ENCODE measurements at places on chromosomes 11 and 22.

DNA sequence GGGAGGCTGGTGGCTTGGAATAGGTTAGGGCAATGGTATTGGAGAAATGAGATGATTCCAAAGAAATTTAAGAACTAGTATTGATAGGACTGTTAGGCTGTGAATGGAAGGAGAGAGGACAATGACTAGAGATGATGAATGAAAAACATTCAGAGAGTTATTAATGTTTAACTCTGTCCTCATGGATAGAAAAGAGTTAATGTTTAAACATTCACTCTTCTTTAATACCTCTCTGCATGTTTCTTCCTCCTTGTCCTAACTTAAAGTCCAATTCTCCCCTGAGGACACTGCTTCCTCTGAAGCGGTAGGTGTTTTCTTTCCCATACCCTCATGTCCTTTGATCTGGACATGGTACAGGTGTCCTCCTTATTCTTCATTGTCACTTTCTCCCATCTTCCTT, 13.4 kb downstream of the CHEK1 start:
- no peak for DNase-seq

- no peak for DNase-seq
Measured at GRCh38 chr22:23147617-23148387, 2.5 kb downstream of the RAB36 start.

GRCh38 chr11:102006835-102007566, 40.2 kb upstream of the CFAP300 start:
- no peak for DNase-seq

DNA sequence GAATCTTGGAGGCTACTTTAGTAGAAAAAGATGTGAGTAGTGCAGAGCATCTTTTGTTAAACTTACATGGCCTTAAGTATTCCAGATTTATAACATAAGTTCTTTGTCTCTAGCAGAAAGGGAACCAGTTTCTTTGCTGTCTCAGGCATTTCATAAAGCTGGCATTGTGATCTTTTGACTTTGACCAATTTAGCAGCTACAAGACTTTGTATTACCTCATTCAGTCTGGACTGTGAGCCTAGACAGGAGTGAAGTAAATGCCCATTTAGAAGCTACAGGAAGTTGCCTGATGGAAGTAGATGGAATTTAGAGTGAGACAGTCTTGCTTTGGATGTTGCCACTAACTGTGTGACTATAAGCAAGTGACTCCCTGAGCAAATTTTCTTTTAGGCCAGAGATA, 25.7 kb upstream of the GLYAT start:
- DNase-seq, result no peak

GRCh38 chr11:726278-727220, 20.5 kb downstream of the EPS8L2 start:
- DNase-seq, result no peak

Data from NK-92 treated with Interleukin-12 subunit alpha and Interleukin-12 subunit beta, amount 100 ng/mL, for 24 hours (cell line).